ENCODE measurements at places on chromosomes 1 and 21.

GRCh38 chr21:41875086-41875485 lies 4.1 kb downstream of the PRDM15 start:
- DNase-seq, result no peak

GRCh38 chr1:198156111-198156744 lies 570 bp upstream of the NEK7 start:
- DNase-seq, result peak; percentile 93

DNA sequence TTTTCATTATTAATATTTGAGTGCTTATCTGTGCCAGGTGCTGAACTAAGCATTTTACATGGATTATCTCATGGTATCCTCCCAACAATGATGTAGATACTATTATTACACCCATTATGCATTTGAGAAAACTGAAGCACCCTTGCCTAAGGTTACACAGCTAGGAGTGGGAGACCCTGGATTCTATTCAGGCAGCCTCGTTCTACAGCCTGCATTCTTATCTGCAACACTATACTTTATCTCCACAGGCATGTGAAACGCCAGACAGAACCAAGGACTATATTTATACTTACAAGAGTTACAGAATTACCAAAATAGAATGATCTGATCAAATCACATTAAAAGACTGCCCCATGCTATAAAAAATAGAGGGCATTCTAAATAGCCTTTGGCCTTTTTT lies 22.4 kb downstream of the LPAR3 start:
- no peak for DNase-seq

GRCh38 chr1:187691439-187691838 lies 862.7 kb downstream of the PLA2G4A start:
- no peak for DNase-seq

- DNase-seq, result peak; percentile 81
Observed at GRCh38 chr1:54070171-54070837, 16.9 kb downstream of the TCEANC2 start.

DNA sequence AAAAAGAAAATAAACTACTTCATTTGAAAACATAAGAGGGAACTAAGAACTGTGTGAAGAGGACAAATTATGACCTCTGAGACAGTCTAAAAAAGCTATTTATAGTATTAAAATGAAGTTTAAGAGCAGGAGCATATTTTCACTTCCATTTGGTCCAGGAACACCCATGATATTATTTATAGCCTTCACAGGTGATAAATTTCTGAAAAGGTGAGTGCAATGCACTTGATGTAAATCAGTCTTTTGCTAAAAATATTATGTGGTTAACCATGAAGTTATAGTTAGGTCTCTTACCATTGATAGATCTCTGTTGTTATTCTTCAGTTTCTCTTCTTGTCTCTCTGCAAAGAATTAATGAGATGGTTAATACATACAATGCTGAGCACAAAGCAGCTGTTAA lies 14.7 kb downstream of the TMCO1 start:
- DNase-seq, result no peak

DNA sequence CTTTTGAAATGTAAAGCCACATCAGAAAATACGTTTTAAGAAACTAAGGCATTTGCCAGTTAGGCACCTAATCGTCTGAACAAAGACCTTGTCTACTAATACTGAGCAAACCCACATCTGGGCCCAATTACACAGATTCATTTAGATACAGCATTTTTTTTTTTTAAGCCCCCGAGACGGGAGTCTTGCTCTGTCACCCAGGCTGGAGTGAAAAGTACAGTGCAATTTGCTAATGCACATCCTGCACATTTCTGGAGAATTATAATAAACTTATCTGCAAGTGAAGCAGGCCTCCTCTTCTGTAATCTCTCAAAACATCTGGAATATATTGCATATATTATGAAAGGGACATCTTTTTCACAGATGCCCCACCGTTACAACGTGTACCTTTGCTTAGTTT lies 3.3 kb downstream of the RSRP1 start:
- no peak for DNase-seq

GRCh38 chr1:206809504-206810084 lies 37.3 kb upstream of the IL10 start:
- no peak for DNase-seq

DNA sequence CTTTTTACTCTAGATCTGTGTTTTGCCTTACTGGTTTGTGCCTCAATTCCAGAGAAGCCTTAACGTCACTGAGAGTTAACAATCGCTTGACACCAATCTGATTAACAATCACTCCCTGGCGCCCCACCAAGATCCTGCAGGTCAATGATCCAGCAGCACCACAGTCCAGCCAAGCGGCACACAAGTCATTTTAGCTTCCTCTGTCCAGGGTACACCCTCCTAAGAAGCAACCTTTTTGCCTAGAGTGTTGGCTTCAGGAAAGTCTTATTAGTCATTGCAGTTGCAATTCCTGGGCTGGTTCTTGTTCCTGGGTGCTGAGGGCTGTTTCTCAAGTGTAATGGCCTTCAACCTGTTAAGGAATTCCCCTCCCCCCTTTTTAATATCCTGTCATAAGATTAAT lies 323.0 kb upstream of the USP25 start:
- DNase-seq, result no peak

DNA sequence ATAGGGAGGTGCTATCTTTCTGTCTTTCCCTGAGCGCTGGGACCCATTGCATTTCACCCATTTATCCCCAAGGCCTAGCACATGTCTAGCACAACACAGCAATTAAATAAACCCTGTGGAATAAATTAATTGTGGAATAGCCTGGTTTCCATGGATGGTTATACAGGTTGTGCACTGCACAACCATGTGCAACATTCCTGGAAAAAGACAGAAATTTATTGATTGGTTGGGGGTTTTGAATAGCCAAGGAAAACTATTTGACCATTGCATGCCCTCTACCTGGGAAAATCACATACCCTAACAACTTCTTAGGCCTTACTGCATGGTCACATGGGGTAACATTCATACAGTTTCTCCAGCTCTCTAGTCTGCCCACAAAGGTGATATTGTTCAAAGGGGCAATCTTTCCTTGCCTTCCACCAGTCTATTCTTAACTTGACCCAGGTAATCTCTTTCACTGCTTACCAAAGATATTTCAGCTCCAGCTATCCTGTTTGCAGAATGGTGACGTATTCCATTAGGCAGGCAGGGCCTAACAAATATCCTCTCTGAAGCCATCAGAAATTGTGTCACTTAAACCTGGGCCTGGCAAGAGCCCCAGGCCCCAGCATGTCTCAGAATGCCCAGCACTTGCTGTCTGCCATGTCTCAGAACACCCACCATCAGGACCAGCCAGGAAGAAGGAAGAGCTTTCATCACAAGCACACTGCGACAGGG lies 157.9 kb upstream of the RAB4A start:
- no peak for DNase-seq

DNA sequence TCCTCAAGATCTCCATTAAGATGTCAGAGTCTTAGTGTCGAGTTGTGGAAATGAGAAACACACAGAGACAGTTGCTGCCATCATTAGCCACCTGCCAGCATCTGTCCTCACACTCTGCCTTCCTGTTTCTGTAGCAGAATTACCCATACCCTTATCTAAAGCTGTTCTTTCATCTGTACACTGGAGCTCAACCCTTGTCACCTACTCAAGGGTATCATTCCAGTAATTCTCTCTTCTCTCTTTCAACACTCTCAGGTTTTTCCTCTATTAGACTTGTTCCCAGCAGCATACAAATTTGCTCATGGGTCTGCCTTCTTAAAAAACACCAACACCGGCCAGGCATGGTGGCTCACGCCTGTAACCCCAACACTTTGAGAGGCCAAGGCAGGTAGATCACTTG lies 27.4 kb upstream of the RNF2 start:
- DNase-seq, result no peak

- no peak for DNase-seq
Observed at GRCh38 chr1:62926681-62927252, 142.8 kb downstream of the ATG4C start.

Measured in eye (tissue), 1 donor.